ENCODE measurements at places on chromosomes 2 and 18.

DNA sequence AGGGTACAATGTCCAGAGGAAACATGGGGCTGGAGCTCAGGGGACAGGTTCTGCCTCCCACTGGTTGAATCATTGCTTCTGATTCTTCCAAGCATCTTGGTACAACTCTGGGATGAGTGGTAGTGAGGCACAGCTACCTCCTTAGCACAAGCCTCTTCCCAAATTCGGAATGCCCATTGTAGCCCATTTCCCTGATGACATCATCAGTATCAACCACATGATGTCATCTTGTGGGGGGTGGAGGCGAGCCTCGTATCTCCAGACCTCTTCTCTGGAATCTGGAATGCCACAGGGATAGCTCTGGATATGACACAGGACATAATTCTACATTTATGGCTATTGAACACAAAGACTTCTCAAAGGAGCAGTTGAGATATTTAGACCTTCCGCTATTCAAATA lies 715.2 kb downstream of the RNF144A start:
- no peak for DNase-seq

GRCh38 chr2:85811180-85812093 lies 57.6 kb downstream of the ATOH8 start:
- no peak for DNase-seq

GRCh38 chr2:17768894-17769293 lies 15.0 kb downstream of the GEN1 start:
- DNase-seq, result no peak

DNA sequence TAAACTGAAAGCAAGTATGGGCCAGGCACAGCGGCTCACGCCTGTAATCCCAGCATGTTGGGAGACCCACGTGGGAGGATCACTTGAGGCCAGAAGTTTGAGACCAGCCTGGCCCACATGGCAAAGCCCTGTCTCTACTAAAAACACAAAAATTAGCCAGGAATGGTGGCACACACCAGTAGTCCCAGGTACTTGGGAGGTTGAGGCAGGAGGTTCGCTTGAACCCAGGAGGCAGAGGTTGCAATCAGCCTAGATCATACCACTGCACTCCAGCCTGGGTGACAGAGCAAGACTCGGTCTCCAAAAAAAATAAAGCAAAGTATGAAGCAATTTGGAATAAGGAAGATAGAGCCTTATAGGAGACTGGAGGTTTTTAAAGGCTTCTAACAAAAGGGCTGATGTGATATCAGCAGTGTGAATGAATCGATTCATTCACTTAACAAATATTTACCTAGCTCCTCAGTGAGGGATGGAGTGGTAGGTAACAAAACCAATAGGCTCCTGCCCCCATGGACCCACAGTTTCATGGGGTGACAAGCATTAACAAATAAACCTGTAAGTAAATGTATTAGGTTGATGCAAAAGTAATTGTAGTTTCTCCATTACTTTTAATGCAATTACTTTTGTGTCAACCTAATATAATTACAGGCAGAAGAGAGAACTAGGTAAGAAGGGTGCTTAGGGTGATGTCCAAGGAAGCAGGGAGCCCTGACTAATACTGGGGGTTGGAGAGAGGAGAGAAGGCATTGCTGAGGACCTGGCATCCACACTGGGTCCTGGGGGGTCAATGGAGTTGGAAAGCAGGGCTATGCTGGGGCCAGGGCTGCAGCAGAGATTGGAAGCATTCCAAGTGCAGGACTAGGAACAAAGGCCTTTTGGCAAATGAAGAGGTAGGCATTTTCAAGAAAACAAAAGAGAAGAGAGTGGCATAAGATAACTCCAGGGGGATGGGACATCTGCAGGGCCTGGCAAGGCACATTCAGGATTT lies 195.4 kb upstream of the ARL4C start:
- no peak for DNase-seq

- DNase-seq, result no peak
Measured at GRCh38 chr2:152655880-152656279, 61.4 kb downstream of the PRPF40A start.

GRCh38 chr18:21684731-21685130 lies 19.8 kb downstream of the ABHD3 start:
- no peak for DNase-seq

DNA sequence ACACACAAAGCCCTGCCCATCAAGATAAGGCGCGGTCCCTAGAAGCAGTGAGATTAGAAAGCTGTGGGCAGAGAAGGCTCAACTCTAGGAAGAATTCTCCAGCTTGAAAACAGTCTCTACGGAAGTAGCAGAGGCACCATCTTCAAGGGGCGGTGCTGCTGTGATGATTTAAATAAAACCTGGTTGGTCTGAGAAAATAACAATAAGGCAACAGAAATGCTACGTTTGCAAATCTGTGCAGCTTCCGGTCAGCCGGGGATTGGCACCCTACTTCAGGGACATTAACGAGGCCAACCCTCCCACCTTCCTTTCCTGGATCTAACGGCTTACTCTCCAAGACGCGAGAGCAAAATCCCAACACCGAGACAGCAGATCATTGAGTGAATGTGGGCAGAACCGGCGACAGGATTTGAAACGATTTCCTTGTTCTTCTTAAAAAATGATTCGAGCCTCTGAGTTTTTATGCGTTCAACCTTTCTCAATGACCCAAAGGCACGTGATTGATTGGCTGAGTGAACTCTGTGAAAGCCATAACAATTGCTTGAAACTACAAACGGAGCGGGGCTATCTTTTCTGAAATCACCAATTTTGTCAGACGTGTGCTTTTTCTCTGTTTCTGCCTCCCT lies 93.7 kb upstream of the ZNF516 start:
- DNase-seq, result no peak

DNA sequence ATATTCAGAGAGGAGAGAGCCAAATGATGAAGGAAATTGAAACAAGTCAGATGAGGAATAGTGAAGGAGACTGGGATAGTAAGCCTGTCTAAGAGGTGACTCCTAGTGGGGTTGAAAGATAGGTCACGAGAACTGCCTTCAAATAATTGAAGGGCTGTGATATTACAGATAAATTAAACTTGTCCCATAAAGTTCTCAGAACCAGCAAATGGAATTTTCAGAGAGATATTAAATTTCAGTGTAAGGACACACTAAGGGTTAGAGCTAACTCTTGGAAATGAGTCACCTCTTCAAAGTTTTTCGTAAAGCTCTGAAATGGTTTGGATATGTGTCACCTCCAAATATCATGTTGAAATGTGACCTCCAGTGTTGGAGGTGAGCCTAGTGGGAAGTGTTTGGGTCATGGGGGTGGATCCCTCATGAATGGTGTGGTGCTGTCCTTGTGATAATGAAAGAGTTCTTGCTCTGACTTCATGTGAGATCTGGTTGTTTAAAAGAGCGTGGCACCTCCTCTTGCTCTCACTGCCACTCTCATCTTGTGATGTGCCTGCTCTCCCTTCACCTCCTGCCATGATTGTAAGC lies 87.3 kb downstream of the BABAM2 start:
- DNase-seq, result no peak

DNA sequence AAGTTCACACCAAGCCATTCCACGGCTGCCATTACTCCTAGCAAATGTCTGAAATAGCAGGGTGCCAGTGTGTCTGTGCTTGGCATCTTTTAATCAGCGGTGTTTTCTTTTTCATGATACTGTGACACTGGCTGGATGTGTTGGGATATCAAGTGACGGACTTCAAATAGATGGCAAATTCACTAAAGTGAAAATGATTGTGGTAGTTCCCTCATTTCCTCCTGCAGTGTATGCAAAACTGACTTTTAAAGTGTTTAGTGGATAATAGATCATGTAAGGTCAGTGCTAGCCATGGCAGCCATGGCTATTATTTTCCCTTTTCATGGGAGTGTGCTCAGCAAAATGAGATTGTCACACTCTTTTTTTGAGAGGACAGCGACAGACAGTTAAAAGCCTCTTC lies 261.5 kb upstream of the SIX3 start:
- no peak for DNase-seq

DNA sequence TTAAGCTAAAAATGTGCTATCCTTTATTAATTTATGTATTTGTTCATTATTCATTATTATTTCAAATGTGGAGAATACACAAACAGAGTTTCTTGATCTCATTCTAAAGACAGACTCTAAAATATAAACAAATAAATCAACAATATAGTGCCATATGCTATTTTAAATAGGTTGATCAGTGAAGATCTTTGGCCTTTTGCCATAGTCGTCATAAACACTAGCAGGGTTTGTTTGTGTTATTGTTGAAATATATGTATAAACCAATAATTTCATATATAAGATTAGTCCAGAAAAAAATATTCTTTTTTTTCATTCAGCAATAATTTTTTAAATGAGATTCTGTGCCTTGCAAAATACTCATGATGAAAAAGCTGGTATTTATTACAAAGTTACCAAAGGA lies 62.1 kb upstream of the KYNU start:
- DNase-seq, result no peak

GRCh38 chr2:140929849-140930248 lies 1201.0 kb downstream of the LRP1B start:
- no peak for DNase-seq

GRCh38 chr2:118237451-118237850 lies 149.2 kb downstream of the INSIG2 start:
- no peak for DNase-seq

All from NK-92 treated with Interleukin-12 subunit alpha and Interleukin-12 subunit beta, amount 100 ng/mL, for 24 hours (cell line).